ENCODE measurements at places on chromosomes 6 and 20.

DNA sequence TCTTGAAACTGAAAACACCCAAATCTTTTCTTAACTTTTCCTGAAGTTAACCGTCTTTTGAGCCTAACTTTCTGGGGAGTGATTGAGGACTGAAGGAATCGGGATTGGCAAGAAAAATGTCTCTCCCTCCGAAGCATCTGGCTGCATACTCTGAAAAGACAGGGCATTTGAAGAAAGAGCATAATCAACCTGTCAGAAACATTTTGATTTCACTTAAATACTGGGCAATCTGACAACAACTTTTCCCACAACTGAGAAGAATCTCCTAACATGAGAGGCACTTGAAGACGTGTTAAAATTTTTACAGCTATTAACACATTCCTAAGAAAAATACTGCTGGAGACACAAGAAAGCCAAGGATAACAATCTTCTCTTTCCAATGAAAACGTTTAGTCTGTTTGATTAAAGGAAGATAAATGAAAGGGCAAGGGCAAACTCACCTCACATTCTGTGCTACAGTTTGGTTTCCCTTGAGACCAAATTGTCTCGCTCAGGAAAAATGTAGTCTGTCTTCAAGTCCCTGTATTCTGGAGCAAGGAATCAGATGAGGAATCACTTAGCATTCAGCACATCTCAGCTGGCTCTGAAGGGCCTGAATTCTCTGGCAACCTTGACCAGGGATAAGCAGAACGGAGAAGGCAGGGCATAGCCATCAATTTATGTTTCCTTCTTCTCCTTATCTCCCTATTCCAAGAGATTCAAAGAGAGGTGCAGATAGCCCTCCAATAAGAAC is 76.1 kb downstream of the TBX18 start:
- DNase-seq: no peak

- no peak for DNase-seq
These were observed 26.3 kb downstream of the SUN5 start for GRCh38 chr20:32978009-32978335.

GRCh38 chr6:135851442-135852271 is at the start of gene PDE7B:
TSS of gene PDE7B (plus strand) at chr6:135851701.
- DNase-seq: no peak

- no peak for DNase-seq
These were observed 397.6 kb downstream of the CDC5L start for GRCh38 chr6:44785130-44785529.

GRCh38 chr6:7373739-7374138 is 15.8 kb downstream of the CAGE1 start:
- DNase-seq: no peak

Measured in activated CD8-positive, alpha-beta memory T cell treated with anti-CD3 and anti-CD28 coated beads for 4 hours (primary cell).